ENCODE measurements at places on chromosomes 7 and 10. TPM values are rescaled to one million over a fixed set of nuclear protein-coding genes. Genes with fewer than 3 reads are reported as not detected.

DNA sequence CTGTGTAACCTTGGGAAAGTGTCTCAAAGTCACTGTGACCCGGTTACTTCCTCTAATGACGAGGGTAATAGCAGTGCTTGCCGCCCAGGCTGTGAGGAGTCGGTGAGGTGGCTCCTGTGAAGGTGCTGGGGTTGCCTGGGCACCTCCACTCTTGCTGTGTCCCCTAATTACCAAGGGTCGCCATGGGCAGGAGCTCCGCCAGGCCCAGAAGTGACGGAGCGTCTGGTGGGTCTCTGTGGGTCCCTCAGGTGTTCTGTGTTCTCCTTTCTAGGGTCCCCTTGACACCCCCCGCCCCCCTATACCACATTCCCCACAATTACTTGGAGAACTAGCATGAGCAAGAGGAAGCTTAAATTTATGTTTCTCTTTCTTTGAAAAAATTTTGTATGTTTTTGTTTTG lies 161.5 kb downstream of the WDR37 start:
- DNase-seq = no peak

GRCh38 chr7:79555571-79555970 lies 102.1 kb upstream of the MAGI2 start:
- no peak for DNase-seq

- DNase-seq = no peak
Measured at GRCh38 chr10:131169146-131169545, 142.4 kb downstream of the TCERG1L start.

AKR1C2 gene
- not detected for total RNA-seq

DNA sequence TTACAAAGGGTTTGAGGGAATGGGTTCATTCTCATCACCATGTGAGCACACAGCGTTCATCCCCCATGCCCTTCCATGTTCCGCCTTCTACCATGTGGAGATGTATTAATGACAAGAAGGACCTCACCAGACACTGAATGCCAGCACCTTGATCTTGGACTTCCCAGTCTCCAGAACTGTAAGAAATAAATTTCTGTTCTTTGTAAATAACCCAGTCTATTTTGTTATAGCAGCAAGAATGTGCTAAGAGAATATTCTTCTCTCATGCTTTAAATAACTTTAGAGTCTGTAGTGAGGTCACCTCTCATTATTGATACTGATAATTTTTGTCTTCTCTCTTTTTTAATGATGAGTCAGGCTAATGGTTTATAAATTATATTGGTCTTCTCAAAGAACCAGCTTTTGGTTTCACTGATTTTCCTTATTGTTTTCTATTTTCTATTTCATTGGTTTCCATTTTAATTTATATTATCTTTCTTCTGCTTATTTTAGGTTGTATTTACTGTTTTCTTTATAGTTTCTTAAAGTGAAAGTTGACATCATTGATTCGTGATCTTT lies 3.1 kb upstream of the PDIA4 start:
- DNase-seq = no peak

DNA sequence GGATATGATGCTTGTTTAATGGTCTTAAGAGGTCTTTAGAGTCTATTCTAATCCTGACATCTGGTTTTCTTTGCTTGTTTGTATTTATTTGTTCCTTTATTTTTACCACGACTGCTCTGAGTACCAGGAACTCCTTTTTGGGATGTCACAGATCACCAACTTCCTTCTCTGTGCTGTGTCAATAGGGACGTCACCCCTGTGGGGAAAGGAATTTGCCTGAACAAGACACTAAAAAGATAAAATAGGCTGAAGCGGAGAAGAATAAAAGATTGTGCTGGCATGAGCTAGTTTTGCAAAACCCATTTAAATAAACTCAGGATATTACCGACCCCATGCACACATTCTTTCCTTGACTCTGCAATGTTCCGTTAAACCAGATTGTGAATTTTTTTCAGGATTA lies 27.7 kb downstream of the MGMT start:
- DNase-seq = no peak

- DNase-seq = no peak
Measured at GRCh38 chr7:144474800-144475615, 71.5 kb upstream of the NOBOX start.

DNA sequence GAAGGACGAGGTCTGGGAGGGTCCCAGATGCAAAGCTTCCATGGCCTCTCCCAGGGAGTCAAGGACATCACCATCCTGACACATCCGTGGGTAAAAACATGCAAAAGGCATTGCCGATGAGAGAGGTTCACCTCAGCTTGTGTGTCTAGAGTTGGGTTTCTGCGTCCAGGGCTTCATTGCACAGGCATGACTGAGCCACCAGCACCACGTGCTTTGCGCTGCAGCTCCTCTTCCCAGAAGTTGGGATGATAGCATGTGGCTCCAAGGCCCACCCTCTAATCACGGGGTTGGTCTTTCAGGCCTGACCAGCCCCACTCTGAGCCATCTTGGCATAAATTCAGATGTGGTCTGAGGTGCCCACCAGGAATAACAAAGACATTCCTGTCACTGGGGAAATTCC lies 7.1 kb upstream of the RASGEF1A start:
- DNase-seq = no peak

GRCh38 chr7:69739190-69739589 lies 140.9 kb downstream of the AUTS2 start:
- no peak for DNase-seq

NAT16 gene
- not detected for total RNA-seq

GRCh38 chr10:114034923-114035645 lies 8.6 kb upstream of the ADRB1 start:
- DNase-seq = no peak

GRCh38 chr7:2030475-2031450 lies 202.0 kb downstream of the MAD1L1 start:
- no peak for DNase-seq

GRCh38 chr10:24661376-24661775 lies 62.3 kb downstream of the ARHGAP21 start:
- no peak for DNase-seq

DNA sequence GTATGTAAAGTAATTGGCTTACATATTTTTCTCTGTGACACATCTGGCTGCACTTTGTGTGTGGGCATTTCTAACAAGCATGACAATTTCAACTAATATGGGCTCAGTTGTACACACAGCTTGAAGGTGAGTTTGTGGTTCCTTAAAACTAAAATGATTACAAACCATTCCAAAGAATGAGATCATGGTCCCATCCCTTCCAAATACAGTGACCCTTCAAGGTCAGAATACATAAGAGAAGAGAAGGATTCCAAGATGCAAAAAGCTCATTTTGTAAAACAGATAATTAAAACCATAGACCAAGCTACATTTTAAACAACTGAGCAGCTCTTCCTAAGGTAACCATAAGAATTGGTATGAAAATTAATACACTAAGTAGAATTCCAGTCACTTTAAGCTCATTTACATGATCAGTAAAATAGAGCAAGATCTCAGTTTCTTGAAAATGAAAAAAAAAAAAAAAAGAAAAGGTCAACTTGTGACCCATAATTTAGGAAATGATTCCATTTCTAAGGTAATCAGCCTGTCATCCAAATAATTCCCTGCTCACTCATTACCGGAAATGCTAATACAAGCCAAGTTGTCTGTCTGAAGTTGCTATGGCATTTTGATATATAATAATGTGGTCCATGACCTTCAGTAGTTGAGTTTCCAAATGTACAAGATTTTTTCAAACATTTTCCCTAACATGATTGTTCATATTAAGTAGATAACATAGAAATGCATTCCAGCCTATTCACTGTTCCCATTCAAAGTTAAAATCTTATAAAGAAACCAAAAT lies 688.5 kb downstream of the PARD3 start:
- no peak for DNase-seq

- no peak for DNase-seq
Measured at GRCh38 chr10:44539178-44539577, 154.3 kb upstream of the CXCL12 start.

GRCh38 chr7:66557214-66558200 lies 71.2 kb upstream of the KCTD7 start:
- no peak for DNase-seq

GRCh38 chr7:37062560-37062859 lies 338.2 kb upstream of the AOAH start:
- no peak for DNase-seq

C10orf143 gene
- not detected for total RNA-seq

PPP3CB gene
- total RNA-seq = 22.9 TPM

DNA sequence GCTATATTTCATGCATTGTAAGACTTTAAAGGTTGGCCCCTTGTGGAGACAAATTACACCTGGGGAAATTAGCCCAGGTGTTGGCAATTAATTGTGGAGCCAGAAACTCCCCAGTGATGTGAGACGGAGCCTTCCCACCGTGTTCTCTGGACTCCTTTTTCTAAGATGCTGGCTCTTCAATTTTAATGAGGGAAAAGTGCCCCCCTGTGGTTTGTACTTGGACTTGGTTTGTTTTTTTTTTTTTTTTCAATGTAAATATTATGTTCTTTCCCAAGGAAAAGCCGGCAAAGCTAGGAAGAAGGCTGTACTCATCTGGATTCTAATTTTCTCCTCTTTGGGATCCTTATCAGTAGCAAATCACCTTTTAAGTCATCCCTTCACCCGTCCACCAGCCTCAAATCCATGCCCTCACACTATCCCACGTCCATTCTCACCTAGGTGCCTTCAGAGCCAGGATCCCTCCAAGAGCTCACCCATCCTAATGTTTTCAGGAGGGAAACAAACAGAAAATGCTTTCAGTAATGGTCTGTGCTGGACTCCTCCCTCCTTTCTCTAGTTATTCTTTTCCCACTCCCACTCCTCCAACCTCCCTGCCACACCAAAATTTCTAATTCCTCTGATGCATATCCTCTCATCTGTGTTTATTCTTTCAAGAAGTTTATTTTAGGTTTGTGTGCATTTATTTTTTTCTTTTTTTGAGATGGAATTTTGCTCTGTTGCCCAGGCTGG lies 20.4 kb upstream of the ST8SIA6 start:
- DNase-seq = no peak

GRCh38 chr10:125633517-125633999 lies 49.4 kb downstream of the TEX36 start:
- DNase-seq = peak; percentile 39

KCP gene
- total RNA-seq = not detected

DNA sequence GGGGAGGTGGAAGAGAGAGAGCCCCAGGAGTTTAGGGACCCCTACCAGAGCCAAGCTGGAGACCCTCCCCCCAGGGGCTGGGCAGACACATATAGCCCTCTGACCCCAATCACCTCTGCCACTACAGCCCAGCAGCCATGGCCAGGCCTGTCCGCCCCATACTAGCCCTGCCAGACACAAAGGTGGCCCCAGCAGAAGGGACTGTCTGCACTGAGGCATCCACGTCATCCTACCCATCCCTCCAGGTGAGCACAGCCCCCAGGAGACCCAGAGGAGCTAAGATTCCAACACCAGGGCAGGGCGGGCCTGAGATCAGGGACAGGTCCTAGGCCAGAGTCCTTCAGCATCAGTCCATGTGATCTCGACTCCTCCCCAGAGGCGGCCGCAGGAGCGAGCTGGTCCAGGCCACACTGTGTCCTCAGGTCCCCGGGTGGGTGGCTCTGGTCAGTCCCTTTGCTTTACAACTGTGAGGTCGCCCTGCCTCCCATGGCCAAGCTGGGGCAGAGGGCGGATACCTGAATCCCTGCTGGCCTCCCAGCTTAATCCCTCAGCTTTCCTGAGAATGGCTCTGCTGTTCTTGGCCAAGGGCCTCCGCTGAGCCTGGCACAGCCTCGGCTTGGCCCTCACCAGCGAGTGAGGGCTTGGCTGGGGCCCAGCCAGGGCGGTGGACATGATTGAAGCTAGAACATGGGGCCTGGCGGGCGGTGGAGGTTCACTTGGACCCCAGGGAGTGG lies 14.3 kb upstream of the ELN start:
- no peak for DNase-seq

CPXM2 gene
- 0.19 TPM for total RNA-seq

DNA sequence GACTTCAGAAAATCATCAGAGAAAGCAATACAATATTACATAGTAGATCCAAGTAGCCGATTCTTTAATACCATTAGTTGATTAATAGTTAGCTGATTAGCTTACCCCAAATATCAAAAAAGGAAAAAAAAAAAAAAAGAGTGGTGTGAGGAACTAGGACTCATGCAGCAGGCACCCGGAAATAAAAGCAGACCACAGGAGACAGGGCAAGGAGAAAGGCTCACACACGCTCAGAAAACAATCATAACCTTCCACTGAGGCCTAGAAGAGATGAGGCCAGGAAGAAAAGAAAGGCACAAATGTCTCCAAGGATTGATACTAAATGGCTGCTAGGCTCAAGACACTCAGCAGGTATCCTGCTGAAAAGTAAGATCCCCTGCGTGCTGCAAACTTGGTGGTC lies 25.9 kb downstream of the TRDMT1 start:
- DNase-seq = no peak

AEBP1 gene
- 40.8 TPM for total RNA-seq

TAS2R5 gene
- total RNA-seq = 0.34 TPM

GRCh38 chr10:95864906-95865813 lies 42.6 kb upstream of the CC2D2B start:
- peak; percentile 39 for DNase-seq

BICC1 gene
- total RNA-seq = 22.9 TPM

- no peak for DNase-seq
Measured at GRCh38 chr7:148979827-148980226, 48.5 kb downstream of the PDIA4 start.

DNA sequence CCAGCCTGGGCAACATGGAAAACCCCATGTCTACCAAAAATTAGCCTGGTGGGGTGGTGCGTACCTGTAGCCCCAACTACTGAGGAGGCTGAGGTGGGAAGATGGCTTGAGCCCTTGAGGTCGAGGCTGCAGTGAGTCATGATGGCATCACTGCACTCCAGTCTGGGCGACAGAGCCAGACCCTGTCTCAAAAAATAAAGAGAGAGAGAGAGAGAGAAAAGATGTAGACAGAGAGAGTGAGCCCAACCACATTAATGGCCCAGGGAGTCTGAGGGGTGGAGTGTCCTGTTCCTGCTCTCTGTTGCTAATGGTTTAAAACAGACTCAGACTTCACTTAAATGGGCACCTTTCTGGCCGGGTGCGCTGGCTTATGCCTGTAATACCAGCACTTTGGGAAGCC lies 455.7 kb upstream of the GALNT17 start:
- DNase-seq = no peak

PRRT4 gene
- total RNA-seq = not detected

DNA sequence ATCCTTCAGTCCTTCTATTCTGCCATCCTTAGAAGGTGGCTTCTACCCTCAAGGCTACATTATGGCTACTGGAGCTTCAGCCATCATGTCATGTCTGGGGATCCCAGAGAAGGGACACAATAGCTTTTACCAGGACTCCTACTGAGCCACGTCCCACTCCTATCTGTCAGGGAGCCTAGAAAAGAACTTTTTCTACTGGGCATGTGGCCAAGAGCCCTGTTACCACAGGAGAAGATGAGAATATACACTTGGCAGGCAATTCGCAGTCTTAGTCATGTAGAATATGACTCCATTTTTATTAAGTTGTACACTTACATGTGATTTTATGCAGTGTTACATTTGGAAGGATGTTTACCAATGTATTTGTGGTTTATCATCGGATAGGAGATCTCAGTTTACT lies 64.6 kb upstream of the KCNMA1 start:
- DNase-seq = no peak

GDF2 gene
- not detected for total RNA-seq

- no peak for DNase-seq
Measured at GRCh38 chr10:311901-312665, 176.8 kb downstream of the ZMYND11 start.
